ENCODE measurements at places on chromosomes 7 and 10. TPM values are rescaled to one million over a fixed set of nuclear protein-coding genes. Genes with fewer than 3 reads are reported as not detected.

Gene YWHAG
- 86.1 TPM for total RNA-seq

Gene PDE6C
- not detected for total RNA-seq

Gene AGBL3
- total RNA-seq: 4.2 TPM

Gene TRIP6
- total RNA-seq: 25.6 TPM

Gene PAX4
- not detected for total RNA-seq

Gene SPDYE9
- not detected for total RNA-seq

Gene CYP51A1
- total RNA-seq: 68.9 TPM

Gene ARHGEF35
- total RNA-seq: 1.6 TPM

Gene SHH
- total RNA-seq: not detected

Gene CCDC7
- 71.5 TPM for total RNA-seq

Gene ZNF425
- total RNA-seq: 5.2 TPM

Gene AS3MT
- total RNA-seq: 6.8 TPM

Gene GARIN1A
- 0.52 TPM for total RNA-seq

Gene MPLKIP
- total RNA-seq: 3.1 TPM

Gene GNAT3
- total RNA-seq: not detected

Gene LRRC18
- under 0.01 TPM for total RNA-seq

Gene CHN2
- total RNA-seq: 11.0 TPM

Gene BTBD16
- not detected for total RNA-seq

Gene PRF1
- total RNA-seq: 2.1 TPM

Gene CYP3A4
- total RNA-seq: not detected

Gene SEMA3C
- 266 TPM for total RNA-seq

Gene HOXA10
- total RNA-seq: 13.6 TPM

Gene CALML3
- total RNA-seq: not detected
